ENCODE measurements at places on chromosomes 3 and 15. TPM values are rescaled to one million over a fixed set of nuclear protein-coding genes. Genes with fewer than 3 reads are reported as not detected.

LCTL gene
- total RNA-seq, result not detected

AP2M1 gene
- total RNA-seq, result 207 TPM

PRSS50 gene
- 0.10 TPM for total RNA-seq

ZNF502 gene
- 5.5 TPM for total RNA-seq

ALPK3 gene
- total RNA-seq, result 0.24 TPM

DNA sequence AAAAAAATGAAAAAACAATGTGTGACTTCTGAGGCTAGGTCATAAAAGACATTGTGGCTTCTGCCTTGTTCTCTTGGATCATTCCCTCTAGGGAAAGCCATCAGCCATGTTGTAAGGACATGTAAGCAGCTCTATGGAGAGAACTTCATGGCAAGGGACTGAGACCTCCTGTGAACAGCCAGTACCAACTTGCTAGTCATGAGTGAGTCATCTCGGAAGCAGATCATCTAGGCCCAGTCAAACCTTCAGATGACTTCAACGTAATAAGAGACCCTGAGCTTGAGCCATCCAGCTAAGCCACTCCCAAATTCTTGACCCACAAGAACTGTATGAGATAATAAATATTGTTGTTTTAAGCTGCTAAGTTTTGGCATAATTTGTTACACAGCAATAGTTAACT is 4.9 kb downstream of the MON1A start:
- DNase-seq, result no peak

DNA sequence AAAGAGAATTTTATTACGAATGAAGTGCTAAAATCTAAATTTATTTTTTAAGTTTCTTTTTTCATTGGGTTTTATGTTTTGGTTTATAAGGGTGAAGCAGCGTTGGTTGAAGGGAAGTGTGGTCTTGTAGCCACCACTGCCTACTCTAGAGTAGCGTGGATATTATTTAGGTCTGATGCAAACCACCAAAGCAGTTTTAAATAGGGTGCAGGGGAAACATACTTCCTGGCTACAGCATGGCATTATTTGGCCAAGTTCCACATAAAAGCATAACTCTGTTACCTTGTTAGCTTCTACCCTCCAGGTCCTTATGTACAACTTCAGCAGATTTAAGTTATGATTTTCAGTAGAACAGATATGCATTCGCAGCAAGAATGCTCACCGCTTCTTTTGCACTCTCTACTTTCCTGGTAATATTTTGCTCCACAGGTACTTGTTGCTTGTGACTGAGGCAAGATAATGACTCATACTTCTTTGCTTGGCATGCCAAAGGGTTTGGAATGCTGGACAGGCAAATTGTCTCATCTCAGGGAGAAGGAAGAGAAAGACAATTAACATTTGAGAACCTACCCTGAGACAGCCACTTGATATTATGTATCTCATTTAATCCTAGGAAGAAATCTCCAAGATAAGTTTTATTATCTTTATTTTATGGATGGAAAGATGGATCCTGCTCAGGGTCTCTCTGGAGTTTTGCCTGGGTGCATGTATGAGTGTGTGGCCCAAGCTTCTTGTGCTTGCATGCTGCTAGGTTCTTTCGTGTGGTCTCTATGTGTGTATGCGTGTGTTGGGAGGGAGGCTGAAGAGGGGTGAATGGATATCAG is 5.4 kb downstream of the TGFBR2 start:
- DNase-seq, result peak; percentile 25

FHIT gene
- total RNA-seq, result 7.0 TPM

NOX5 gene
- total RNA-seq, result not detected

SCAANT1 gene
- total RNA-seq, result not detected

GRCh38 chr3:61168286-61168685 is 83.0 kb downstream of the FHIT start:
- no peak for DNase-seq

DNA sequence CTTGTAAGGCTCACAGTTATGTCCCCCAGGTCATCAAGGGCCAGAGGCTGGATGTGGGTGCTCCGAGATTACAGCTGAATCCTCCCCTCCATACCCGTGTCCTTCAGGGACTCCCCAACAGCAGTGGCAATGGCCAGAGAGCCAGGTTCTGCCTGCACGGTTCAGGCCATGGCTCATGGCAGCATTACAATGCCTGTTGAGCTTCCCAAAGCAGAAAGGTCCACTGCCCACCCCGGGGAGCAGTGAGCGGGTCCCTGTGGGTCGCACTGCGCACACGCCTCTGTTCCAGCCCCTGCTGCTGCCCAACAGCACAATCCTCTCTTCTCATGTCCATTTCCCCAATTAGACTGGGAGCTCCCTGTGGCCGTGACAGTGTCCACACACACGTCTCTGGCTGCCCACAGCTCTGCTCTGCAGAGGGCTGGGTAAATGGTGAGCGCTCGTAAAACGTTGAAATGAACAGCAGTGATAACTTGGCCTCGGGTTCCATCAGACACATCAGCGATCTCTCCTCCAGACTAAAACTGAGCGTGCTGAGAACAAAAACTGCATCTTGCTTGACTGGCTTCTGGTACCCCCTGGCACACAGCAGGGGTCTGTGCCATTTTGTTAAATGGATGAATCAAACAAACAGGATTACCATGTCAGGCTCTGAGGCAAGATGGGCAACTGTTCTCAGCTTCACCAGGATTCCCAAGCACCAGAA is 80.4 kb downstream of the VGLL4 start:
- no peak for DNase-seq

- no peak for DNase-seq
Observed at GRCh38 chr15:45117308-45118130, 3.4 kb downstream of the DUOXA2 start.

GRCh38 chr3:113270068-113270467 is 58.7 kb downstream of the BOC start:
- DNase-seq, result no peak

MINAR1 gene
- 0.27 TPM for total RNA-seq

DNA sequence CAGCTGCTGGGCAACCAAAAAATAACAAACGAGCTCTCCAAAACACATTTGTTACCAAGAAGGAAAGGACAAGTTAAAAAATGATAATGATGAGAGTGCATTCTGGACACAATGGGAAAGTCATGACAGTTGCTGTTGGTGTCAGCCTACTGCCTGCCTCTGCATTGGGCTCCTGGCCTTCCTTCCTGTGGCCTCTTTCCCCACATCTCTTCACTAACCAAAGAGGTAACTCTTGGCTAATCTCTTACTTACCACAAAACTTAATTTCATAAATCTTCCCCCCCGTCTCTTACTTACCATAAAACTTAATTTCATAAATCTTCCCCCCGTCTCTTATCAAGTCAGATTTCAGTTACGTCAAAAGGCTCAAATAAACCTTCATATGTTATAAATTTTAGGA is 58.6 kb downstream of the AGTR1 start:
- no peak for DNase-seq

- no peak for DNase-seq
Observed at GRCh38 chr3:163916596-163917560, 1161.4 kb downstream of the SI start.

DNA sequence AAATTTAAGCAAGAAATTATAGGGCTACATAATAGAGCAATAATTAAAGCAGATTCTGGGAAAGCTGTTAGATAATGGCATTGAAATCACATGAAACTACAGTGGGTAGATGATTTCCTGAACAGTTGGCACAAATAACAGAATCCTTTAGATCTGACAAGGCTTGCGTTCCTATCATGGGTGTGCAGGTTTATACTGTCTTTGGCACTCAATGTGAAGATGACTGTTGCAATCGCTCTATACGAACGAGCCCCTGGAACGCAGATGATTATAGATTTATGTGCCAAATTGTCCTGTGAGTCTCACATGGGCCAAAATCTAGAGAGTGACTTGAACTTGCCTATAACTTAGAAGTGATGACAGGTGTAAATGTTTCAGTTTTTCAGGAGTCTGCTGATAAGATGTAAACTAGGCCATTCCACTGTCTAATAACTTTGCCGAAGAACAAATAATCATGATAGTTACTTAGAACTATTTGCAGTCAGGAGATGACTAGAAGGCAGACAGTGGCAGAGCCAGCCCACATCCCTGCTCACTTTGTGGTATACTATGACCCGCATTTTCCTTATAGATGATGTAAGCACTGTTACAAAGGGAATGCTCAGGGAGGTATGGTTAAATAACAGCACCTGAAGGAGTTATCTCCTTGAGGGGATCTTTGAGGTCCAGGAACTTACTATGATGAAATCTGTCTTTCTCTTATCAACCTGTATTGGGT is 30.5 kb upstream of the TRPC1 start:
- no peak for DNase-seq

GRCh38 chr3:14602804-14603644 is 48.5 kb upstream of the CCDC174 start:
- no peak for DNase-seq

LEKR1 gene
- total RNA-seq, result 4.6 TPM

PP2D1 gene
- not detected for total RNA-seq

DNA sequence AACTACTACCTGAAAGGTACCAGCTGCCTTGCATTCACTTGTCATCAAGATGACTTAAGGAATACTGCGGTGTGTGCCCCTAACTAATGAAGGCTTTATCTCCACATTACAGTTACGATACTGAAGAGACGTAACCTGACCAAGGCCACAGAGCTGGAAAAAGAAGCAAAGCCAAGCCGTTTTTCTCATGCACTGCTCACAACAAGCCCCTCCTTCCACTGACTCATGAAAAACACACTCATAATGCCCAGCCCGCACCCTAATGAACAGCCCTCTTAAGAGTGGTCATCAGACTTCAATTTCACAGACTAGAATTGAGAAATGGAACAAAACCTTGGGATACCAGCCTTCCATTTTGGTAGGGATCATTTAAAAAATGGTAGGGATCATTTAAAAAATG is 11.6 kb downstream of the PSMD6 start:
- DNase-seq, result no peak

- no peak for DNase-seq
Observed at GRCh38 chr3:17979911-17980310, 237.5 kb upstream of the TBC1D5 start.

DNA sequence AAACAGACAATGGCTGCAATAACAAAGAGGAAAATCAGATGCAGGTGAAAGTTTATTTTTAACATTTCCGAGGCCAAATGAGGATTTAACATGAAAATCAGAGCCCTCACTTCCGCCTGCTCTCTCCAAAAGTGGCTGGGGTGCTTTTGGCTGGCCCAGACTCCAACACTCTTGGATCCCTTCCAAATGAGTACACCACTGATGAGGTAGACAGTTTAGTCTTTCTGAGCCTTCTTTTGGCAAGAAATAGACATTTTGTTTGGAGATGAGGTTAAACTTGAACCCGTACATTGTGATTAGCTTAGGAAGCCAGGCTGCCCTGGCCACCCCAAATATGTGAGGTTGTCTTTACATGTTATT is 51.0 kb upstream of the TRA2B start:
- no peak for DNase-seq

SERPINI1 gene
- 7.0 TPM for total RNA-seq

DAZL gene
- not detected for total RNA-seq

DNA sequence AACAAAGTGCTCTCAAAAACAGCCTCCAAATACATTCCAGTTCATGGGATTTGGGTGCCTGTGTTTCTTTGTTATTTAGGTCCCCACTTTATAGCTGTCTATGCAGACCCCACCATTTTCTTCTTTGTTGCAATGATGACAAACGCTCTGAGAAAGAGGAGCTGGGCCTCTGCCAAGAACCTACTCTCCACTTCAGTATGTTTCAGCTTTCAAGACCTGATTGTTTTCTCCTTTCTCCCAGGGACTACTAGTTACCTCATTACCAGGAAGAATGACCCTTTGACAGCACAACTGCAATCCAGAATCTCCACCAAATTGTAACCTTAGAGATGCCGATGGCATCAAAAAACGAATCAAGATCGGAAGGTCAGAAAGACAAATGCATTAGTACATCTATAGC is 236.8 kb downstream of the MEIS2 start:
- DNase-seq, result no peak

DNA sequence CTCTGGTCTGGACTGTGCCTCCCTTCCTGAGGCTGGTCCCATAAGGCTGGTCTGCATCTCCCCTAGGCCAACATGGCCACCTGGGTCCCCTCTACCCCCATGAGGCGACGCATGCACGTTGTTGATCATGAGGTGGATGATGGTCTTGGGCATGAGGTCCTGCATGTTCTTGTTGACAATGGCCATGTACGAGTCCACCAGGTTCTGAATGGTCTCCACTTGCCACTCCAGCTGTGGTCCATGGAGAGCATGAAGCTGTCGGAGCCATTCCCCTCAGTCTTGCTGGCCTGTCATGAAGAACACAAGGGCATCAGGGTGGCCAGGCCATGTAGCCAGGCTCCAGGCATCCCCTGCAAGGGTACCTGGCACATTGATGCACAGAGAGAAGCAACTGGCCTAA is 27.1 kb upstream of the CSPG4 start:
- peak; percentile 33 for DNase-seq

GRCh38 chr3:135261214-135261775 is 466.2 kb downstream of the EPHB1 start:
- DNase-seq, result no peak

GRCh38 chr3:25775936-25776335 is 7.3 kb downstream of the NGLY1 start:
- no peak for DNase-seq

CNTN3 gene
- not detected for total RNA-seq

GRCh38 chr3:42394579-42395288 is 15.7 kb downstream of the LYZL4 start:
- DNase-seq, result no peak

SLC6A1 gene
- not detected for total RNA-seq

ACAN gene
- not detected for total RNA-seq

GRCh38 chr15:35843498-35843897 is 297.5 kb upstream of the DPH6 start:
- DNase-seq, result no peak

DNA sequence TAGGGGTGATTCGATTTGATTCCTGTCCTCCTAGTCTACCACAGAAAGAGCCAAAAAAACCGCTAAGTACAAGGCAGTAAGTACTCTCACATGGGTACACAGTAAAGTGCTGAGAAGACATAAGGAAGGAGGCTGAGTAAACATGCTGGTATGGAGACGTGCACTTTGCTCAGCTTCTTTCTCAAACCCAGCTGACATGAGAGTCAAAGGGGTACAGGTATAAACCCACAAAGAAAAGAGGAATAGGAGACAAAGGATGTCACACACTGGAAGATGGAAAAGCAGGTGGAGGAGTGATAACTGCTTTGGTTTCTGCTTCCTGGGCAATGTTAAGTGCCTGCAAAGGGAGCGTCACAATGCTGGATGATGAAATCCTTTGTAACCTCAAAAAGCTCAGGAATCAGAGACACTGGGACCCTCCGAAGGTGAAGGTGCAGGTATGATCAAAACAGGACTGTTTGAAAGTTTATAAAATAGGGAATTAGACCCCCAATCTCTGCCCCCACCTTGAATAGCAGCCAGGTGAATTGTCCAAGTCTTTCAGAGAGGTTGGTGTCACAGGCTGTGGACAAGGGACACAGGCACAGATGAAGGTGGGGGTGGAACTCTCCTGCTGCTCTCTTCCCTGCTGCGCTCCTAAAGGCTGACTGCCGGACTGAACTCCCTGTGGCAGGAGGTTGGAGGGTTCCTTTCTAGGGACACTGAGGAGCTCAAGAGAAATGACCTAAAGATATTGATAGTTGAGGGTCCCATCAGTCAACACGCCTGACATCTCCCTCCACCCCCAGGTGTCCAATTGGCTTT is 101.8 kb downstream of the RAB11A start:
- no peak for DNase-seq

GRCh38 chr15:38145651-38146111 is 107.0 kb upstream of the SPRED1 start:
- no peak for DNase-seq

Measured in B cell (primary cell).